ENCODE measurements at places on chromosomes 4 and X.

DNA sequence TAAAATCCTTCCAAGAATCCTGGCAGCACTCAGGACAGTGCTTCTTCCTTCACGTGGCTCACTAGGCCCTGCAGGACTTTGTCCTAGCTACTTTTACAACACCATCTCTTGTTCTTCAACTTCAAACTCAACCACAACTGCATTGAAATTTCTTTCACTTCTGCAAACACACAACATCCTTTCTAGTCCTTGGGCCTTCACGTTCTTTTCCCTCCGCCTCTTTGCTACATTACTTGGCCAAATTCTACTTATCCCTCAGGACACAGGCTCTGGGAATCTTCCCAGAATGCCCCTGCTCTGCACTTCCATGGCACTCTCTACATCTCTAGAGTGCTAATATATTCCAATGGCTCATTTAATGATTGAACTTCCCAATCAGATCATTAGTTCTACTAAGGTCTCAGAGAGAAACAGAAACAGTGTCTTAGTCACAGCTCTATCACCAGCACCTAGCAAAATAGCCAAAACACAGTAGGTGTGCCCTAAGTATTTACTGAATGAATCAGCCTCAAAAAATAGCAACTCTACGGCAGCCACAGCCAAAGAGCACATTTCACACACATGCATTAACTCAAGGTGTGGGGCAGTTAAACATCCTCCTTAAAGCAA lies 73.3 kb downstream of the MANBA start:
- no peak for DNase-seq

DNA sequence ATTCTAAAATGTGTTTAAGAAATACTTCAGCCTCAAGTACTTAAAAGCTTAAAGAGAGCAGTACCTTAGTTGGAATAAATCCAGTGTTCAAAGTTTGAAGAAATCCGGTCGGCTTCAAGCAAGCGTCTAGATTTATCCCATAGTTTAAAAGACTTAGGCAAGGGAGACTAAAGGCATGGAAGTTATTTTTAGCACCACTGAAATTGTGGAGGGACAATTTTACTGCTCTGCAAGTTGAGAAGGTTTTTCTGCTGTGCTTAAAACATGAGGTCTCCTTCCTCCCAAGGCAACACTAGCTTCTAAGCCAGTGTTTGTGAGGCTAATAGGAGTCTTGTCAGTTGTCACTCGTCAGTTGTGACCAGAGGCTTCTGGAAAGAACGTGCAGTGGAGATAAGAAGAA lies 183.5 kb downstream of the MSL3 start:
- DNase-seq: no peak

DNA sequence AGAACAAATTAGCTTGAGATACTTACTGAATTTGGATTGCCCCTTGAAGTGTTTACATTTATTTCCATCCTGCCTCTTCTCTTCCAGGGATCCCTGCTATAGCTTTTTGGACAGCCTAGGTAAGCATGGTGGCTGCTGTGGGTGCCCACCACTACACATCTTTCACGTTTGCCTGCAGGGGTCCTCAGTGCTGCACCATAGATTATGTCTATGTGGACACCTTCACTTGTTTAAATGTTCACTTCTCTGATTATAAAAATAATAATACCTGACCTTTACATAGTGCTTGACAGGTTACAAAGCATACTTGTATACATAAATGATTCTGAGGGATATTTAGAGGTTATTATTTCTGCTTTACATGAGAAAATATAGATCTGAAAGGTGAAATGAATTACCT lies 67.9 kb upstream of the SLC4A4 start:
- peak; percentile 61 for DNase-seq

- DNase-seq: no peak
These were observed 161.4 kb upstream of the MAD2L1 start for GRCh38 chr4:120228086-120228485.

- no peak for DNase-seq
These were observed 183.8 kb upstream of the INTU start for GRCh38 chr4:127448986-127449385.

- peak; percentile 54 for DNase-seq
These were observed 55.9 kb upstream of the USP9X start for GRCh38 chrX:41029332-41029731.

GRCh38 chr4:26873391-26874026 lies 12.9 kb downstream of the STIM2 start:
- DNase-seq: no peak

DNA sequence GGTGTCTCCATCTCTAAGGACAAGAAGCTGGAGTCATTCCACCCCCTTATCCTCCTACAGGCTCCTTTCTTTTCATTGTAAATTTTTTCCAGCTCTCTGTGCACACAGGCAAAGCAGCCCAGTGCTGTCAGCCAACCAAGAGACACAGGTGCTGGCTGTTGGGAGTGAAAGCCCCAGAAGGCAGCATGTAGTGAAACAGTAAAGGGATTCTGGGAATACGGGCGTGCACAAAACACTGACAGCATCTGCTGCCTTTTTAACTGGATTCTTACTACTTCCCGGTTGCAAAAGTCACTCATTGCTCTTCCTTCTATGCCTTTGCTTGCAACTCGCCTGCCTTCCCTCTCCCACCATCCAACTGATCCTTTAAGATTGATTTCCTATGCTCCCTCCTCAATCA lies 208.6 kb upstream of the PRPS2 start:
- DNase-seq: no peak

GRCh38 chr4:102324730-102325129 lies 20.6 kb downstream of the SLC39A8 start:
- no peak for DNase-seq

- no peak for DNase-seq
These were observed 654.5 kb downstream of the STIM2 start for GRCh38 chr4:27515140-27515539.

DNA sequence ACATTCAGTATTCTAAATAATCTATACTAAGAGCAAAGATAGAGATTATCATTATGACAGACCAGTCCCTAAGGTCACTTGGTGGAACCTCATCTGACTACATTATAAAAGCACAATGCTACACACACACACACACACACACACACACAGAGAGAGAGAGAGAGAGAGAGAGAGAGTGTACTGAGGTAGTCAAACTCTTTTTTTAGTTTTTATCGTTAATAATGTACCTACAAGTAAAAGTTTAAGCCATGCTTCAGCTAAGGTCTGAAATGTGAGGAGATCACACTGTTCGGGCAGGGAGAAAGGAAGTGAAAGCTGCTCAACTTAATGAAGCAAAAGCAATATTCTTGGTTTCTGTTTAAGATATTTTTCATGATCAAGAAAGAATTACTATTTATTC lies 75.8 kb upstream of the CCDC160 start:
- DNase-seq: no peak

DNA sequence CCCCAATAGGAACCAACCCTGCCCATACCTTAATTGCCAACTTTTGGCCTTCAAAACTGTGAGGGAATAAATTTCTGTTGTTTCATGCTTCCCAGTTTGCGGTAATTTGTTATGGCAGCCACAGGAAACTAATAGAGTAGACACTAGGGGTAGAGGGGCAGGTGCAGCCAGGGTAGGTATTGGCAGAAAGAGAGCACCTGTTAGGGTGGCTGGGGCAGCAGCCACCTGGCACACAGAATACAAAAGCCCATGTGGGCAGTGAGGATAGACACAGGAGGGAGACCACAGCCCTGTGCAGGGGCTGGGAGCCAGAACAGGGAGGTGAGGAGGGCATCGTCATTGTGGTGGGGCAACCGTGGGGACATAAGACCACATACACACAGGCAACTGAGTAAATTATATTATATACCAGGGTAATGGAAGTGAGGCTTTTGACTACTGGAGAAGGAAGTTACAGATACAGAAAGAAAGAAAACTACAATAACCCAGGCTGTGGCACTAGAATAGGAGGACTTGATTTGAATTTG lies 28.2 kb downstream of the IRF2 start:
- peak; percentile 14 for DNase-seq

DNA sequence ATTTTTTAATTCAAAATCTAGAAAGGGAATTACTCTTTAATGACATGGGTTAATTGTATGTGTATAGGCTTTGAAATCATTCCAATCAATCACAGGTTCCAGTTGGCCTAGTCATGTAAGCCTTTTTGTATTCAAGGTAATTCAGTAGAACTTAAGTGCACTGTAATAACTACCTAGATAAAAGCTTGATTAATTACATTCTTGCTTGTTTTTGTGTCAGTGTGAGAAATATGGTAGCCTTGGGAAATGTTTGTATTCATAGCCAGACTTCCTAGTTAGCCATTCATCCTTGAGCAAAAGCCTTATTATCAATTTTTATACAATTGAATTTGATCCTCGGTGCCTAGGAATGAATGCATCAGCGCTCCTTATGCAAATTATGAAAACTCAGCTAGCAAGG lies 33.5 kb downstream of the TKTL2 start:
- DNase-seq: no peak

DNA sequence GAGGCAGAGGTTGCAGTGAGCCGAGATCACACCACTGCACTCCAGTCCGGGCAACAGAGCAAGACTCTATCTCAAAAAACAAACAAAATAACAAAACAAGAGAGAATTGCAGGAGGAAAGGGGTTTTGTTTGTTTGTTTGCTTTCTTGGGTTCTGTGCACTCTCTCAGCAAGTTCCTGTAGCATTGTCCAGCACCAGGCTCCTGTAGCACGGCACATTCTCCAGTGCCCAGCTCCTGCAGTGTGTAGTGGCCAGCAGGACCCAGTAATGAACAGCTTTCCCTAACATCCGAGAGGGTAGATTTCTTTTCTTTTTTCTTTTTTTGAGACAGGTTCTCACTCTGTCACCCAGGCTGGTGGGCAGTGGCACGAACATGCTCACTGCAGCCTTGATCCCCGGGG lies 60.5 kb upstream of the USP9X start:
- DNase-seq: no peak

- no peak for DNase-seq
These were observed 119.1 kb downstream of the TEX13A start for GRCh38 chrX:105101378-105101777.

- peak; percentile 60 for DNase-seq
These were observed 96.0 kb downstream of the RASGEF1B start for GRCh38 chr4:81375745-81376144.

- DNase-seq: peak; percentile 73
These were observed 79.2 kb downstream of the FBXL5 start for GRCh38 chr4:15575966-15576365.

GRCh38 chr4:113394730-113395530 lies 345.5 kb downstream of the ANK2 start:
- DNase-seq: peak; percentile 67

DNA sequence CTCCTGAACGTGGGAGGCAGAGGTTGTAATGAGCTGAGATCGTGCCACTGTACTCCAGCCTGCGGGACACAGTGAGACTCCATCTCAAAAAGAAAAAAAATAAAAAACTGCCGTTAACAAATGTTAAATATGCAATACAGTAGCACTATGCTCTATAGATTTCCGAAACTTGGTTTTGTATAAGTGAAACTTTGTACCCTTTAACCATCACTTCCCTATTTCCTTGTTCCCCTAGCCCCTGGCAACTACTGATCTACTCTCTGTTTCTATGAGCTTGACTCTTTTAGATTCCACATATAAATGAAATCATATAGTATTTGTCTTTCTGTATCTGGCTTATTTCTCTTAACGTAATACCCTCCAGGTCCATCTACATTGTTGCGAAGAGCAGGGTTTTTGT lies 74.1 kb downstream of the TAB3 start:
- no peak for DNase-seq

DNA sequence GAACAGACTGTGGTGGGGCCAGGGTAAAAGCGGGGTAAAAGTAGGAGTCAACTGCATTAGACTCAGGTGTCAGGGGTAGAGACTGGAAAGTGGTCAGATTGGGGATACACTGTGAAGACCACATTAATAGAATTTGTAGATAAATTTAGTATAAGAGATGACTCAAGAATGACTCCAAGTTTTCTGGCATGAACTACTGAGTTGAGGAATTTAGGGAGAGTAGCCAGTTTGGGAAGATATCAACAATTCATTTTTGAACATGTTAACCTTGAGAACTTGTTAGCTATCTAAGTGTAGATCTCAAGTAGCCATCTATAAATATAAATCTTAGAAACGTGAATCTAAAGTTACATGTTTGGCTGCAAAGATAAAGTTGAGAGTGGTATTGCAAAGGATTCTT lies 206.9 kb upstream of the HCCS start:
- no peak for DNase-seq

GRCh38 chr4:8724436-8725070 lies 132.0 kb downstream of the CPZ start:
- no peak for DNase-seq

DNA sequence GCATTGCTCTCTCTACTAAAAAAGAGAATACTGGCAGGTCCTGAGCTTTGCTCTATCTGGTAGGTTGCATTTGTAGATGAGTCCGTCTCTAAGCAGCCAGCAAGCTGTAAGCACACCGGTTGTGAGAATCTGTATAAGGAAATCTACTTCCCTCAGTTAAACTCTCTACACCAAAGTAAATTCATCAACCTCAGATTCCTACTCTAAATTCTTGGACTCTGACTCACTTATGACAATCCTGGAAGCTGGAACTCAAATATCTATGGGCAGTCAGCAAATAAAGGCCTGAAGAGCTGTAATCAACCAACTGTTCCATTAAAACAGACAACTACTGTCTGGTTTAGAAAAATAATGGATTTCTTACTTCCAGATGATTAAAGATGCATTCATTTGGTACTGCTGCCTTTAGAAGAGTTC lies 37.9 kb downstream of the FAT1 start:
- peak; percentile 69 for DNase-seq

All from islet precursor cell (in vitro differentiated cells).